GM23248 (cell line): ENCODE measurements at places on chromosomes 7 and 10.

- no peak for DNase-seq
Measured at GRCh38 chr10:11387044-11387443, 224.4 kb downstream of the USP6NL start.

DNA sequence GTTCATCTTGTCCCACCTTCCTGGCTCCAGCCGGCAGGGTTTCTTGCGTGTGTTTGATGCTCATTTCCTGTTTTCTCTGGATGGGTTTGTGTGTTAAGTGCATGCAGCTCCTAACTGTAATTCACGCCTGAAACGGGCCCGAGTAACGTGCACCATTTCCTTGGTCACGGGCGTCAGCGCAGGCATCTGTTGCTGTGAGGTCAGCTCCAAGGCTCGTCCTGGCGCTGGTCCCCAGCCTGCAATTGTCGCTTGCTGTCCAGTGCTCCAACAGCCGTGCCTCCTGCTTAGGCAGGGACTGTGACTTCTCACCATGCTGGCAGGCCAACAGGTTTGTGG, 201.1 kb downstream of the GLRX3 start:
- no peak for DNase-seq

DNA sequence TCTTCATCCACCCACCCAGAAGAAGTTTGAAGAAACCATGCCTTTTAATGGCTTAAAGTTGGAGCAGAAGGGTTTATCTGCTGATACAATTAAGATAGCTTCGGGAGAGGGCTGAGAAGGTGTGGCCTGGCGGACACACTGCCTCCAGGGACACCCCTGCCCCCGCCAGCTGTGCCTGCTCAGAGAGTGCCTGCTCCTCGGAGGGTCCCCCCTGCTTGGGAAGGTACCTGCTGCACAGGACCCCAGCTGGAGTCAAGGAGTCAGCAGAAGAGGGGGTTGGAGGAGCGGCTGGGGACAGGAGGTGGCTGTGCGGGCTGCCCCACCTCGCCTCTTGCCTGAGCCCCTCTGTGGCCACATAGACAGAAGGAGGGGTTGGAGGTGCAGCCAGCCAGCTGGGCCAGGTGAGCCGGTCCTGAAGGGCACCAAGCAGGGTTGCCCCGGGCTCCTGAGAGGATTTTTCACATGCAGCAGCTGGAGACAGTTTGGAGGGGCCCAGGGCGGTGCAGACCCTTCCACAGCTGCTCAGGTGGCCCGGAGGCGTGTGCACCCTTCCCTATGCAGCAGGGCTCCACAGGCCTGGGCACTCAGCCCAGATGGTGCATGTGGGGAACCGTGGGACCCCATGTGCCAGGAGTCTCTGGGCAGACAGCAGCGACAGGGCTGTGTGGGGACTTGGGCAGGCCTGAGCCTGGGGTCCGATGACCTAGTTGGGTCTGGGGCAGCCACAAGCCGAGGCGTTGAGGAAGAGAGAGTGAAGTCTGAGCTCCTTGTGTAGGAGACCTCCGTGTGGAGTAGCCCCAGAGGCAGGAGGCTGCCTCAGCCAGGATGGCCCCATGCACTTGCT, 118.9 kb downstream of the INPP5A start:
- DNase-seq = no peak

DNA sequence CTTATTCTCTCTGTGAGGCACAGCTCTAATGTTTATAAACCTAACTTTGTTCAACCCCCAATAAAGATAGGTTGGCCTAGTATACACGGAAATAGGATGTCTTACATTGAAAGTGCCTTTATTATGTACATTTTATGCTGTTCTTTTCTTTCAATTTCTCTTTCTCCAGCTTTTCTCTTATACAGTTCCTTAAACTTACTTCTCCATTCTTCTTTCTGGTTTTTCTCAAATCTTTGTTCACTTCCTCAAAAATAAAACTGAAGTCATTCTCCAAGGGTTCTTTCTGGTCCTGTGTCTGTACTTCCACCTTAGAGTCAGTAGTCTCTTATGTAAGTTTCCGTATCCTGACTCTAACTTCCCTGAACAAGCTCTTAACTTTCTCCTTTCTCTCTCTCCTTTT, 29.2 kb upstream of the NAMPT start:
- DNase-seq = no peak

GRCh38 chr10:90136731-90137316, 435.4 kb downstream of the KIF20B start:
- DNase-seq = no peak

DNA sequence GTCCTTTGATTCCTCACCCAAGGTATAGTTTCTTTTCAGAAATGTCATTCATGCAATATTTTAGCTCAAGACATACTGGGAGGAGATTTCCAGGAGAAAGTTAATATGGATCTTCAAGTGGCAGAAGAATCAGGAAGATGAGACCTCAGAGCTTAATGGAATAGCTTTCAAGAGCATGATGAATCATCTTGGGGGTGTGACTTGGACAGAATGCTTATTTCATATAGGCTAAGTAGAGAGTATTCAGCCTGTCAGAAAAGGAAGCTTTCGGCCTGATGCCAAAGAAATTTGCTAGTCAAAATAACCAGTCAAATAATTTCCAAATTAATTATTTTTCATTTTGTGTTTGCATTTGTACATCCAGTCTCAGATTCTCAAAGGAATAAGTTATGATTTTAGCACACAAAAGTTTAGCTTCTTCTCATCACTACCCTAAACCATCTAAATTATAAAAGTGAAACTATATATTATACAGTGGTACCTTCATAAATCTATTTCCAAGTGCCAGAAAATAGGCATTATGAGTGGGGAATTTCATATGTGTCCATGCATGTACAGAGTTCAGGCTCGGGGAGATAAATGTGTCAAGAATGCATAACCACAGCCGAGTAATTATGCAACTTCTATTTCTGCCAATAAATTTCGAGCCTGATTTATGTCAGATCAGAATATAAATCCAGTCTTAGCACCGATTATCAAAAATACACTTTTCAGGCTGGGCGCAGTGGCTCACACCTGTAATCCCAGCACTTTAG, 27.3 kb upstream of the CALD1 start:
- peak; percentile 74 for DNase-seq

DNA sequence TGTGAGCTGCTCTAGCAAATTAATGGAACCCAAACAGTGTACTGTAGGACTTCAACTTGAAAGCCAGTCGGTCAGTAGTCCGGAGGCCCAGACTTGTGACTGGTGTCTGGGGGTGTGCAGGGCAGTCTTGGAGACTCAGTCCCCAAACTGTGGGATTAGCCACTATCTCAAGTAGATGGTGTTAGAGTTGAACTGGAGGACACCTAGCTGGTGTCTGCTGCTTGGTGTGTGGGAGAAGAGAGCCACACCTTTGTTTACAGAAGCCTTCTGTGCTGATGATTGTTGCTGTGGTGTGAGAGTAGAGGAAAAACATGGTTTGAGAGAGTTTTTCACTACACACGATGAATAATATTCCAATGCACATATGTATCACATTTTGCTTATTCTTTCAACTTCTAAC, 47.4 kb downstream of the CUL2 start:
- peak; percentile 11 for DNase-seq

DNA sequence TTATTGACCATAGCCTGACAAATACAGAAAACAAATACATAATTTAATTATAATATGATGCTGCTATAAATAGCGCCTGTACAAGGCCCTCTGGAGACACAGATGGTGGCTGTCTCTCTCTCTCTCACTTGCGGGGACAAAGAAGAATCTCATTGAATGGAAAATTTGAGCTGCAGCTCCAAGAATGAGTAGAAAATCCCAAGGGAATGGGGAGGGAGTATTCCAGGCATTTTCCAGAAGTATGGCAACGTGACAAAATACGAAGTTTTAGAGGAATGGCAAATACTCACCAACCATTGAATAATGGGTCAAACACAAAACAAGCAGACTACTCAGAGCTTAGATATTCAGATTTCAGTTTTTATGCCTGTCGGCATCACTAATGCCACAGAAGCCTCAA, 179.9 kb downstream of the NRP1 start:
- peak; percentile 72 for DNase-seq

DNA sequence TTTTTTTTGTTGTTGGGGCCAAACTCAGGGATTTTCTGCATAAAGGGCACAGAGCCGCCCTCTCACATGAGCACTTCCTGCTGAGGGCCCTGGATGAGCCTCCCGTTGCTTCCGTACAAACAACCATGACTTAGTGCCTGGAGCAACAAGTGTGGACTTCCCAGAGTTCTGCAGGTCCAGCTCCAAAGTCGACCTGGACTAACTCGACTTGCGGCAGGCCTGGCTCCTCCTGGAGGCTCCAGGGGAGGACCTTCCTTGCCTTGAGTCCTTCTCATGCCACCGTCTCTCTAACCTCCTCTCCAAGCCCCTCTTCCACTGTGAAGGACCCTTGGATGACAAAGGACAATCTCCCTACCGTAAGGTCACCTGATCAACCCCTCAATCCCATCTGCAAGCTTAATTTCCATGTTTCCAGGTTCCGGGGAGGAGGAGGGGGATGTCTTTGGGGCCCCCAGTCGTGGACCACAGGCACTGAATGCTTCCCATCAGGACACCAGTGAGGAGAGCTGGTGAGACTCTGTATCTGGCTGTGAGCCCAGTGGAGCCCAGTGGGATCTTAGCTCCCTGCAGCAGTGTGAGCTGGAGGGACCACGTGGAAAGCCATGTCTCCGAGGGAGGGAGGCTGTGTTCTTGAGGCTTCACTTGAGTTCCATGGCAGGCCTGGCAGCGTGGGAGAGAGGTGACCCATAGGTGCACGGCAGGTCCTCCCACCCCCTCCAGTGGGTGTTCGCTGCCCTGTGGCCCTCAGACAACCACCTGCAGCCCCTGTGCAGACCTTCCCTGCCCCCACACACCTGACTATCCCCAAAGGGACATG, 199.5 kb upstream of the PPP2R2D start:
- DNase-seq = no peak
